ENCODE measurements at places on chromosomes 1 and 21.

DNA sequence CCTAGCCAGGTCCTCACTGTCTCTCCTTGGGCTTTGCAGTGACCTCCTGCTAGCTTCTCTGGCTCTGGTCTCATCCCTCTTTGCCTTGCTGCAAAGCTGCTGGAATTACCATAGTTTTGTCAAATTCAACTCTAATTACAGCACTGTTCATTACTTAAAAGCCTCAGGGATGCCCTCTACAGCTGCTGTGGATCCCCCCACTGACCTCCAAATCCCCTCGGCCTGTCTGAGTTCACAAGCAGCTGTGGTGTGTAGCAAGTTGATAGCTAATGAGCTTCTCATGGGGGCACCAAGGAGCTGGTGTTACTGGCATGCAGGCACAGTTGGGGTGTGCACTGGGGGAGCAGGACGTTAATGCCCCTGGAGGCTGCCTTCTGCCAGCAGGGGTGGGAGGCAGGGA is 24.8 kb downstream of the NIPAL3 start:
- DNase-seq, result no peak

GRCh38 chr1:175204330-175204729 is 11.8 kb upstream of the KIAA0040 start:
- DNase-seq, result no peak

DNA sequence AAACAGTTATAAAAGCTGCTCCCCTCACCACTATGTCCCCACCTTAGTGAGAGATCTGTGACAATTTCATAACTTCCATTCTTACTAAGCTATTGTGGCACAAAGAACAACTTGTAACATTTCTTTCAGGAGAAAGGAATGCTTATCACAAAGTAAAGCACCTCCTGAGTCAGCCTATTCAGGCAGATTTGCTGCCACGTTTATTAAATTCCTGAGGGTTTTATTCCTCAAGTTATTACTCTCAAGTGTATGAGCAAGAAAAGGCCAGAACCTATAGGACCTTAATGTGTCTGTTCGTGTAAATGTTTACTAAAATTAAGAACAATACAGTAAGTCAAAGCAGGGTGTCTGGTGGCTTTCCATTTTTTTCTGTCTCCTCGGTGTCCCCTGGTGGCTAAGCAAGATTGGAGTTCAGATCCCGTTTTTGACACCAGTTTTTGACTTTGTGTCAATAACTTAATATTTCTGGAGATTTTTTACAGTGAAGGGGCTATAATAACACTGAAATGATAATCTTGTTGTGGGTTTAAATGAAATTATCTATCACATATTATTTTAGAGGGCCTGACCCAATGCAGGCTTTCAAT is 1539.6 kb downstream of the BRINP3 start:
- no peak for DNase-seq

- no peak for DNase-seq
Observed at GRCh38 chr1:16189921-16190621, 22.4 kb downstream of the ARHGEF19 start.

GRCh38 chr1:41464885-41465284 is 19.6 kb downstream of the EDN2 start:
- no peak for DNase-seq

GRCh38 chr1:23667411-23667810 is 24.2 kb upstream of the RPL11 start:
- DNase-seq, result no peak

GRCh38 chr1:25568090-25568833 is 24.9 kb downstream of the LDLRAP1 start:
- peak; percentile 44 for DNase-seq

DNA sequence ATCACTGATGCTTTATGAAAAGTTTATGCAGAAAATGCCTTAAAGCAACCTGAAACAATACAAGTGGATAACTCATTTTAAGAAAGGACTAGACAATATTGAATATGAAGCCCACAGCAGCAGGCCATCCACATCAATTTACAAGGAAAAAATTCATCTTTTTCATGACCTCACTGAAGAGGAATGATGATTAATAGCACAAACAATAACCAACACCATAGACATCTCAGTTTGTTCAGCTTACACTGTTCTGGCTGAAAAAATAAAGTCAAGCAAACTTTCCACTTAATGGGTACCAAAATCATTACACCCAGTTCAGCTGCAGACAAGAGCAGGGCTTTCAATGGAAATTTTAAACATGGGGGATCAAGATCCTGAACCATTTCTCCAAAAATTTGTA is 380.6 kb upstream of the NEGR1 start:
- DNase-seq, result no peak

- no peak for DNase-seq
Observed at GRCh38 chr1:223886516-223886921, 40.8 kb upstream of the TP53BP2 start.

- no peak for DNase-seq
Observed at GRCh38 chr1:94863919-94864318, 43.8 kb downstream of the SLC44A3 start.

- DNase-seq, result no peak
Observed at GRCh38 chr1:209620487-209620884, 31.7 kb downstream of the LAMB3 start.

GRCh38 chr1:163161337-163161736 is 41.4 kb downstream of the RGS5 start:
- DNase-seq, result no peak

- no peak for DNase-seq
Observed at GRCh38 chr21:26534517-26534916, 38.6 kb downstream of the CYYR1 start.

DNA sequence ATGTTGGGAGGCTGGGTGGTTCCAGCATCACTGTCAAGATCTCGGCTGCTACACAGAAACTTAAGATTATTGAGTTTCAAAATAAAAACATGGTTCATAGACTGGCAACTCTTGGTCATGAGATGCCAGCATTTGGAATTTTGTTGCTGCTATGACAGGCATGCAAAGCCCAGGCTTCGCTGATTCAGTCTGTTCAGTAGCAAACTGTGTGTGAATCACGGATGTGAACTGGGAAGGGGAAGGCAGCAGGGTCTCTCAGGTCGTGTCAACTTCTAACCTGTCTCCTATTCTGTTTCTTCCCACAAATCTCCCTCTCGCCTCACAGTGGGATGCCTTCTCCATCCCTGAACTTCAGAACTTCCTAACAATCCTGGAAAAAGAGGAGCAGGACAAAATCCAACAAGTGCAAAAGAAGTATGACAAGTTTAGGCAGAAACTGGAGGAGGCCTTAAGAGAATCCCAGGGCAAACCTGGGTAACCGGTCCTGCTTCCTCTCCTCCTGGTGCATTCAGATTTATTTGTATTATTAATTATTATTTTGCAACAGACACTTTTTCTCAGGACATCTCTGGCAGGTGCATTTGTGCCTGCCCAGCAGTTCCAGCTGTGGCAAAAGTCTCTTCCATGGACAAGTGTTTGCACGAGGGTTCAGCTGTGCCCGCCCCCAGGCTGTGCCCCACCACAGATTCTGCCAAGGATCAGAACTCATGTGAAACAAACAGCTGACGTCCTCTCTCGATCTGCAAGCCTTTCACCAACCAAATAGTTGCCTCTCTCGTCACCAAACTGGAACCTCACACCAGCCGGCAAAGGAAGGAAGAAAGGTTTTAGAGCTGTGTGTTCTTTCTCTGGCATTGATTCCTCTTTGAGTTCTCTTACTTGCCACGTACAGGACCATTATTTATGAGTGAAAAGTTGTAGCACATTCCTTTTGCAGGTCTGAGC is 25.5 kb downstream of the EIF2D start:
- no peak for DNase-seq

GRCh38 chr1:233295237-233295974 is at the start of gene PCNX2:
Gene PCNX2 (minus strand): TSS chr1:233295725. CDS start chr1:233295478, 247 bp downstream.
- peak; percentile 23 for DNase-seq

DNA sequence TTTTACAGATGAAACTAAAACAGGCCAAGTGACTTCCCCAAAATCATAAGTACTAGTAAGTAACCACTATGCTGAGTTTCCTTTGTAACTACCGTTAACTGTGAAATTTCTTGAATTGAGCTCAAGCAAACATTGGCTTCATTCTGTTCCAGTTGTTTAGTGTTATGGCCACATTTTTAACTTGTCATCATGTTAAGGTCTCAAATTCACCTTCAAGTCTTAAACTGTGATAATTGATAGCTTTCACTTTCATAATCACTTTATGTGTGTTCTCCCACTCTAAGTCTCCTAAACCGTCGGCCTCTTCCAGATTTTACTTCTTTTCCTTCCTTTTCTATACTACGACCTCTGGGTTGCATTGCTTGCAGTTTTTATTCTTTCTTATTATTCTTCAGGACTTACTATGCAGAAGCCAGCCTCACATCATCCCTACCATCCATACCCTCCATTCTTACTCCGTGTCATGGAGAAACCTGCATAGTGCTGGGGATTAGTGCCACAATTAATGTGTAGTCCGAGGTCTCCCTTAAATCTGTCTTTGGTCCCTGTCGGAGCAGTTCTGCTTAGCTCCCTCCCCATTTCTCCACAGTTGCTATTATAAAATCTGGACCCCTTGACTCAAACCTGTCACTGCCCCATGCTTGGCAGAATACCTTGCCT is 5.8 kb downstream of the KIF1B start:
- no peak for DNase-seq

GRCh38 chr21:35394634-35395369 is 345.7 kb upstream of the RUNX1 start:
- DNase-seq, result no peak

DNA sequence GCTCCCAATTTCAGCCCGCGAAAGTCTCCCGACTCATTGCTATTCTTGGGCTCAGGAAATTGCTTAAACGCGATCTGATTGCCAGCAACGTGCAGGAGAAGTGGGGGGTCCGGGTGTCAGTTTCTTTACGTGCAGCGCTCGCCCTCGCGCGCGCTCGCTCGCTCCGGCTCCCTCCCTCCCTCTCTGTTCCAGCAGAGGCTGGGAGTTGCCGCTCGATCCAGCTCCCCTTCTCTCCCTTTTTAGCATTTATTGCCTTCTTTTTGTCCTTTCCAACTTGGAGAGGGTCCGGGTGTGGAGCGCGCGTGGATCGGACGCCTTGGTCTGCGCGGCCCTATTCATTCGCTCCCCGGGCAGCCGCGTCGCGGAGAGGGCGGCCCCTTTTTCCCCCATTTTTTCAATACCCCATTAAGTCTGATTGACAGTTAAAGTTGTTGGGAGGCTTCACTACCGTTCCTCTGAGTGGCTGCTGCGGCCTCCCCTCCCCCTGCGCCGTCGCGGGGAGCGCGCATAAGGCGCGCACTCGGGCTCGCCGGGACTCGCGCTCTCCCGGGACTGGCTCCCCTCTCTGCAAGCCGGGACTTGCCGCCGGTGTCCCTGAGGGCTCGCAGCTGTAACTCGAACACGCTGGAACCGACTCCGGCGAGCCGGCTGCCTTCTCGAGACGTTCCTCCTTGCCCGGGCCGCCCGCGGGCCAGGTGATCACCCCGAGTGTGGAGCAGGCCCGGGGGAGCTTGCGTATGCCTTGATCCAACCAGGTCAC is at the start of gene DHRS3:
Gene DHRS3 (minus strand): TSS at position 310 of the 760 bp plus-strand sequence. CDS start 862 bp downstream, outside the sequence.
- DNase-seq, result peak; percentile 81

- DNase-seq, result no peak
Observed at GRCh38 chr21:41470054-41470453, 37.9 kb downstream of the TMPRSS2 start.

GRCh38 chr1:214447557-214447871 is 103.9 kb downstream of the PTPN14 start:
- DNase-seq, result no peak

GRCh38 chr1:110533230-110533629 is 14.3 kb upstream of the KCNA10 start:
- no peak for DNase-seq

GRCh38 chr1:48773133-48773532 is 3.6 kb downstream of the BEND5 start:
- DNase-seq, result no peak

DNA sequence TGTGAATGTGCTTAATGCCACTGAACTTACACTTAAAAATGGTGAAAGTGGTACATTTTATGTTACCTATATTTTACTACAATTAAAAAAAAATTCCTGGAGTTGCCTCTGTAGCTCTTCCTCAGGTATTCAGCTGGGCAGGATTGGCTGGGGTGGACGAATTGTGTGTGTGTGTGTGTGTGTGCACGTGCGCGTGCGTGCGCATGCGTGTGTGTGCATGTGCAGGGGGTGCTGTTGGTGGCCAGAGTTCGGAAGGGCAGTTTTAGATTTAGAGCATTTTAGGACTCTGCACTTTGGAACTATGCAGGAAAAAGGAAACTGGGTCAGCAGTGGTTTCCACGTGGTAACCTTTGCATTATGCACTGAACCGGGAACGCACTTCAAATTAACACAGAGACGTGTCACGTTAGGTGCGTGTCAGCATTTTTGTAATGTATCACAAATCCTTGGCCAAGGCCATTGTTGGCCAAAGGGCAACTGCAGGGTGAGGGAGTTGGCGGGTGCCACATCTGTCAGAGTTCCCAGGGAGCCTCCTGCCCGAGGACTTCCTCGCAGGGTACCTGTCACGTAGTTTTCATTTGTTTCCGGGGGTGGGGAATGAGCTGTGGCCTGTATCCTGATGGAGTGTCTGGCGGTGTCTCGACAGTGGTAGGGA is 312.8 kb downstream of the CAMTA1 start:
- DNase-seq, result no peak

- DNase-seq, result no peak
Observed at GRCh38 chr1:90357995-90358394, 359.1 kb downstream of the BARHL2 start.

DNA sequence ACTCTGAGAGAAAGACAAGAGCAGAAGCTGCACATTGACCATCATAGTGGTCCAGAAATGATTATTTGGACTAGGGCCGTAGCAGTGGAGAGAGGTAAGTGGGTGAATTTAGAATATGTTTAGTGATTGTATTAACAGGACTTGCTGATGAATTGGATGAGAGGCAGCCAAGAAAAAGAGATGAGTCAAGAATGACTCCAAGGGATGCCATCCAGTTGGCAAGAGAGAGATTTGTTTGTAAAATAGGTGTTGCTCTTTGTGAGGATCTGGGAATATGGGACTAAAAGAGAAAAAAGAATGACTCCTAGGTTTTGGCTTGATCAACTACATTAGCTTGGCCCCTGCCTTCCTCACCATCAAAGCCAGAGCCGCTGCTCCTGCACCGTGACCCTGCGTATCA is 54.2 kb upstream of the ARTN start:
- DNase-seq, result no peak

DNA sequence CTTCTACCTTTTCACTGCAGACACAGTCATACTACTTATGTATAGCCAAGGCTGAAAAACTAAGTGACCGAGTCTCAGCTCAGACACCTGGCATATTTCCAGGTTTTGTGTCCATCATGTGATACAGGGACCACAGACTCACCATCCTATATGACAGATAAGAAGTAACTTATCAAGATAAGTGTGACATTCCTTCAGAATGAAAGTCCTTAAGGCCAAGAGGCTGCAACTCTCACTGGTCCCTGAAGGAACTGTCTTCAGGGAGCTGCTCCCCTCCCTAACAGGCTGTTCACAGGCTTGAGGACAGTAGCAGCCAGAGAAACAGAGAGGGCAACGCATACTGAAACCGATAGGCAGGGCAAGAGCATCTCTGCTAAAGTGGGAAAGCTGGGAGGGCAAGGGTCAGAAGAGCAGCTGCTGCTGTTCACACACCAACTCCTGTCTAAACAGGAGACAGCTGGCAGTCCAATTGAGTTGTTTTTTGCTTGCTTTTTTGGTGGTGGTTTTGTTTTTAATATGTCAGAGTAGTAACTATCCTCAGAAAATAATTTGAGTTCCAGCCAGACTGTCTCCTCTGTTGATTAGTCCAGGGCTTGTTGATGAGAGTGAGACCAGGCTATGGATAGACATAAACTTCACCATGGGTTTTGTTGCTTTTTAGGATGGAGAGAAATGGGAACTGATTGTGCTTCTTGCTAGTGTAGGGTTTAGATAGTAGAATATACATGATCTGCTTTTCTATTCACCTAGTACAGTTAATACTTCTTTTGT is 67.7 kb downstream of the MACF1 start:
- no peak for DNase-seq
